Bone marrow (tissue), 2 donors: ENCODE measurements at places on chromosomes 4 and X.

DNA sequence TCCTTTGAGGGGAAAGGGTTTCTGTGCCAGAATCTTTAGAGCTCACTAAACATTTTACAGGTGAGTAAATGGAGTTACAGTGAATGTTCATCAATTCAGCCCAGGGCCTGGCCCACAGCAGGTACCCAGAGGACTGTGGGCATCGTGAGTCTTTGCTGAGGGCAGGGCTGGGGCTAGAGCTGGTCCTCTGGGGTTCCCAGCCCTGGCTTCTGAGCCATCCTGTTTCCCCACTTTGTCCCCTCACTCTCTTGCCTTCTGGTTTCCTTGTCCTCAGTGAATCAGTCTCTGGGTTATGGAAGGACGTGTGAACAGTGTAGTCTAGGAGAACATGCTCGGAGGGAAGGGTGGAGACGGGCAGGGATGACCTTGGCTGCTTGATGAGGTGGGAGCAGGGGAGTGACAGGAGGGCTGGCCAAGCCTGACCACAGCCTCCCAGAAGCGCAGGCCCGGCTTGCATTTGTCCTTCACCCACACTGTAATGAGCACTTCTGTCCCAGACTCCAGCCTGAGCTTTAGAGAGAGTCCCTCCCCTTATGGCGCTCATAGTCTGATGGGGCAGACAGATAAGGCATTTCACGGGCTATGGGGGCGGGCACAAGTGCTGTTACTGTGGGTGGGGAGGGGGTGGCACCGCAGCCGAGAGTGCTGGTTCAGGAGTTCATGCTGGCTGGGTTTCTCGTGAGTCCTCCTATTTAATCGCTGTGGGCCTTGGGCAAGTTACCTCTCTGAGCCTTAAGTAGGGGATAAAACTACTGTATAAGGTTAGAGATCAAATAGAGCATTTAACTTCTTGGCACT lies 17.3 kb downstream of the TBC1D14 start:
- peak; percentile 68 for DNase-seq

GRCh38 chr4:188434643-188435042 lies 295.4 kb downstream of the TRIML1 start:
- no peak for DNase-seq

- DNase-seq, result no peak
These were observed 114.8 kb downstream of the STOX2 start for GRCh38 chr4:184019667-184020623.

- DNase-seq, result no peak
These were observed 32.0 kb upstream of the MAP9 start for GRCh38 chr4:155408796-155409195.

DNA sequence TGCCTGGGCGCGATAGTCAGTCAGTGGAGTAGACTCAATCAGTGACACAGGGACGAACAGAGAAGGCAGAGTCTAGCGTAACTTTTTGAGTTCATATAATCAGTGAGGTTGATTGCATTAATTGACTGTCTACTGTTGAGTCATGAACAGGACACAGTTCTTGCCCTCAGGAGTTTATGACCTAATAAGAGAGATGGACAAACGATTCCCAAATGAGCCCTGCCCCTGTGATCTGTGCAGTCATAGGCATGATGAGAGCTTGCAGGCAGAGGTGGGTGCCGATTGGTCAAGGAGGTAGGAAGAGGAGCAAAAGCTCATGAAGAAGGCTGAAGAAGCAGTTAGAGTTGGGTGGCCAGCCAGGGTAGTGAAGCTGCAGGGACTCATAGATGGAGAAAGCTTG lies 57.1 kb downstream of the ADD1 start:
- no peak for DNase-seq

DNA sequence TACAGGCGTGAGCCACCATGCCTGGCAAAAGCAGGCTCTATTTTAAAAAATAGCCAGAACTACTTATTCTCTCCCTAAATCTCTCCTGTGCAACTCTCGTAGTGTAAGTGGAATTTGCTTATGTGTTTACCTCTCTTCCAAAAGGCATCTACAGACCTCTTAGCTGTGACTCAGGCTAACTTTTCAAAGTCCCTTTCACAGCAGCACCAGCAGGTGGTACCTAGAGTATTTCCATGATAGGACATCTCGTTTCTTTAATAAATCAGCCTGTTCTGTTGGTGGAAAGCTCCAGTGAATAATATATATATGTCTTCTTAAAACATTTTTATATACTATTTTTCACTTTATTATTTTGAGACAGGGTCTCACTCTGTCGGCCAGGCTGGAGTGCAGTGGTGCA lies 89.0 kb downstream of the NSUN7 start:
- no peak for DNase-seq

DNA sequence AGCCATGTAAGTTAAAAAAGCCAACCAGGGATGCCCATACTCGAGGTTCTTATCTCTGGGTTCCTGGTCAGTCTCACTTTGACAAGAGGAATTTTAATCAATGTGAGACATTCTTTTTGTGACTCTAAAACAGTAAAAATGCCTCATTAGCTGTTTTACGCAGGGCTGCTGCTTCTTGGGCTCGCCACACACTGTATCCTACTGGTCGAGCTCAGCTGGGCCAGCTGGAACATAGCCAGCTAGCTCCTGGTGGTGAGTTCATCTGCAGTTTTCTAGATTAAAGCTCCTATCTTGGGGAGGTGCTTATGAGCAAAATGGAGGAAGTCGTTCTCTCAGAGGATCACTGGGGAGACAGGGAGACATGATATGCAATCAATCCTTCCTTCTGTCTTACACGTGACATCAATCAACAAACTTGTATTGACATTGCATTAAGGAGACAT lies 55.9 kb upstream of the LEF1 start:
- no peak for DNase-seq

- no peak for DNase-seq
These were observed 54.1 kb downstream of the SRPX start for GRCh38 chrX:38166478-38167083.

DNA sequence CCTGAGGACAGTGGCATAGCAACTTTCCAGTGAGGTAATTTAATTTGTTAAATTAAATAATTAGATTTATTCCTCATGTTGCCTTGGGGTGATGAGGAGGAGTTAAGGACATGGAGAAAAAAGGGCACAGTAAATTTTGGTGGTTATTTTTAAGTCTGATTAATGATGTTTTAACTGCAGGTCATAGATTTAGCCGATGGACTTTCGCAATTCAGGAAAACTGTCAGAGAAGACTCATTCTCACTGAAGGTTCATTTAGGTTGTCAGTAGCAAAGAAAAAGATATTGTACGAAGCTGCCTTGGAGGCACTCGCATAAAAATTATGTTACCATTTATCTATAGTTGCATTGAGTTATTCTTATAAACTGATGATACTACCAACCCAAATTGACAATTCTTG lies 164.2 kb upstream of the PITX2 start:
- no peak for DNase-seq

- no peak for DNase-seq
These were observed 29.1 kb upstream of the ARSD start for GRCh38 chrX:2958199-2958598.

DNA sequence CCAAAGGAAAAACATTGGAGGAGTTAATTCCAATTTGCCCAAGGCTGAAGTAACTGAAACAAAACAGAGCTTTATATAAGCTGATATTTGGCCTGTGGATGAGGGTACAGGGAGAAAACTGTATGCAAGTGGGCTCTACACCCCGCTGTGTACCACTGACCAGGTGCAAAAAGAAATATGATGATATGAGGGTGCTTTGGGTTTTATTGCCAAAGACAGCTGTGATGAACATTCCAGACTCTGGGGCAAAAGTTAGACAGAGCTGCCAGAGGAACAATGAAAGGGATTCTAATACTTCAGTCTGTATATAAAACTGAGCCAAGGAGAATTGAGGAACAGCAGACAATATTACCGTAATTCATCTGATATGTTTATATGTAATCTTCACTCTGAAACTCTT lies 117.4 kb downstream of the MID1 start:
- DNase-seq, result no peak

GRCh38 chr4:159048166-159048886 lies 54.6 kb upstream of the RAPGEF2 start:
- no peak for DNase-seq

DNA sequence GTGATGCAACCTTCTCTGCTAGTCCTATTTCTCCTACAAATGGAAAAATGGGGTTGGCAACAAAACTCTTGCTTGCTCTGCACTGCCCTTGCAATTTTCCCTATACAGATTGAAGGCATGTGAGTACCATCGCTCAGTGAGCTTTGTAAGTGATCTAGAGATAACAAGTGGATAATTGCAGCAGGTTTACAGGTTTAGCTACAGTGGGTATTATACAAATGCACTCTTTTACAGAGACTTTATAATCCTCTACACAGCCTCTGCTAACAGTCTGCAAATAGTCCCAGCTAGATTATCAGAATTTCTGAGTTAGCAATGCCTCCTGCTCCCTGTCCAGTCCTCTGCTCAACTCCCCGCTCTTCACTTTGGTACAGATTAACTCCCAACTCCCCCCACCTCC lies 11.1 kb downstream of the LEF1 start:
- DNase-seq, result no peak

GRCh38 chrX:107678957-107679740 lies 50.8 kb downstream of the PRPS1 start:
- DNase-seq, result peak; percentile 4

DNA sequence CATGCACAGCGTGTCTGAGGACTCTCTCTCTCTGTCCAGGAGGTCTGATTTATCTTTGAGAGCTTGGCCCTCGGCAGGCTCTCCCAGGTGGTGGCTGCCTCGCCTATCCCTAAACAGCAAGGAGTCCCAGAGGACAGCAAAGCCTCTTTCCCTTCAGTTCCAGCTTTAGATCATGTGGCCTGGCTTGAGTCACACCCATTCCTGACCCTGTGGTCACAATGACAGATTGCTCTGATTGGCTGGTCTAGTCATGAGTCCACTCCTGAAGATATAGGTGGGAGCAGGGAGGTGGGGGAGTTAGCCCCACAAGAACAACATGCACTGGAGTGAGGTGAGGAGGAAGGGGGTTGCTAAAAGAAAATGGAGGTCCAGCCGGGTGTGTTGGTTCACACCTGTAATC lies 12.1 kb upstream of the PORCN start:
- DNase-seq, result no peak

GRCh38 chr4:184357165-184357564 lies 117.2 kb downstream of the IRF2 start:
- no peak for DNase-seq

GRCh38 chr4:101290654-101291053 lies 56.7 kb downstream of the PPP3CA start:
- DNase-seq, result no peak

DNA sequence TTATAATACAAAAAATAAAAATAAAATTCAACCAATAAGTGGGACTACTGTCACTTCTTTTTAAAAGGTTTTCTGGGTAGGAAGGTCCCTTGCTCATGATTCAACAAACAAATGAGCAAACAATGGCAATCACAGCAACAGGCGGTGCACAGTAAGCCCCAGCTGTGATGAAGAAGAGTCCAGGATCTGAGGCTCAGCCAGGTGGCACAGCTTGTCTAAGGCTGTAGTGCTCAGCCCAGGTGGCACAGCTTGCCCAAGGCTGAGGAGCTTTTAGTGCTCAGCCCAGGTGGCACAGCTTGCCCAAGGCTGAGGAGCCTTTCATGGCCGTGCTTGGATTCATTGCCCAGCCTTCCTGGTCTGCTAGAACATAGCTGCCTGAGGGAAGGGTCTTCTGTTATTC lies 75.0 kb downstream of the ZFYVE28 start:
- DNase-seq, result no peak

- DNase-seq, result no peak
These were observed 290.4 kb upstream of the MAGEB16 start for GRCh38 chrX:35507701-35508100.

DNA sequence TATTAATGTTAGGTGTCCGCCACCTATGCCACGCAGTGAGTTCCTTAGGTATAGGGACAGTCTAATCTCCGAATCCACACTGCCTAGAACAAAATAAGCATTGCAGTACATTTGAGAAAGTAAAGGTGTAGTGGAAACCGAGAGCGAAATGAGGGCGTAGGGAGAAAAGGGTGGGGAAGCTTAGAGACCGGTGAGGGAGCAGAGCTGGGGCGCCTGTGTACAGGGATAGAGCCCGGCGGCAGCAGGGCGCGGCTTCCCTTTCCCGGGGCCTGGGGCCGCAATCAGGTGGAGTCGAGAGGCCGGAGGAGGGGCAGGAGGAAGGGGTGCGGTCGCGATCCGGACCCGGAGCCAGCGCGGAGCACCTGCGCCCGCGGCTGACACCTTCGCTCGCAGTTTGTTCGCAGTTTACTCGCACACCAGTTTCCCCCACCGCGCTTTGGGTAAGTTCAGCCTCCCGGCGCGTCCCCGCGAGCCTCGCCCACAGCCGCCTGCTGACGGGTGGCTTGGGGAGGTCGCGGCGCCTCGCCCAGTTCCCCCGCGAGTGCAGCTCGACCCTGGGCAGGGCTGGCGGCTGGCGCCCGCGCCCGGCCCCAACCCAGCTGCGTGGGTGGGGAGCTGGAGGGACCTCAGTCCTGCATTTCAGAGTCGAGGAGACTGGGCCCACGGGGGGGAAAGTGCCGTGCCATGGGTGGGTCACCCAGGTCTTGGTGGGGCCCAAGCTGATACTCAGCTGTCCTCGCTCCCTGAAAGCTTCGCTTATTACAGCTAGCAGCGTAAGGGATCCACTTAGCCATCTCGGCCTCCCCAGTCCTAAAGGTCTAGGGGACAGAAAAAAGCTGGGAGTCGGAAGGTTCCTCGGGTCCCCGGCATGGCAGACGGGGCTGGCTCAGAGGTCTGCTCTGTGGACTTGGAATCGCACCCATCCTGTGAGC lies at the start of gene ANXA3:
TSS of gene ANXA3 (plus strand) at position 351 of the 932 bp plus-strand sequence. CDS start 2,704 bp downstream, outside the sequence.
- no peak for DNase-seq

DNA sequence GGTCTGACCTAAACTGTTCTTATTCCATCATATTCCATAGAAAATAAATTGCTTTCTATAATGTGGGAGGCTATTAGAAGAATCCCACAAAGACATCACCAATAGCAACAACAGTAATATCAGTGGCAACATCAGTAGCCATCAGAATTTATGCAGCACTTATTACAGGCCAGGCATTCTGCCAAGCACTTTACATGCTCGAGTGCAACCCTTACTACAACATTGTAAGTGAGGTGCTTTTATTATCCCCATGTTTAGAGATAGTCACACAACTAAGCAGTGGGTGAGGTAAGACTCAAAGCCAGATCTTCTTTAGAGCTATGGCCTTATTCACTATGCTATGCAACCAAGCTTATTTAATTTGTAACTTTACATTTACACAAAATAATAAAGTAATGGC lies 317.1 kb upstream of the BMP3 start:
- DNase-seq, result no peak
